ENCODE measurements at places on chromosomes 3 and 15.

DNA sequence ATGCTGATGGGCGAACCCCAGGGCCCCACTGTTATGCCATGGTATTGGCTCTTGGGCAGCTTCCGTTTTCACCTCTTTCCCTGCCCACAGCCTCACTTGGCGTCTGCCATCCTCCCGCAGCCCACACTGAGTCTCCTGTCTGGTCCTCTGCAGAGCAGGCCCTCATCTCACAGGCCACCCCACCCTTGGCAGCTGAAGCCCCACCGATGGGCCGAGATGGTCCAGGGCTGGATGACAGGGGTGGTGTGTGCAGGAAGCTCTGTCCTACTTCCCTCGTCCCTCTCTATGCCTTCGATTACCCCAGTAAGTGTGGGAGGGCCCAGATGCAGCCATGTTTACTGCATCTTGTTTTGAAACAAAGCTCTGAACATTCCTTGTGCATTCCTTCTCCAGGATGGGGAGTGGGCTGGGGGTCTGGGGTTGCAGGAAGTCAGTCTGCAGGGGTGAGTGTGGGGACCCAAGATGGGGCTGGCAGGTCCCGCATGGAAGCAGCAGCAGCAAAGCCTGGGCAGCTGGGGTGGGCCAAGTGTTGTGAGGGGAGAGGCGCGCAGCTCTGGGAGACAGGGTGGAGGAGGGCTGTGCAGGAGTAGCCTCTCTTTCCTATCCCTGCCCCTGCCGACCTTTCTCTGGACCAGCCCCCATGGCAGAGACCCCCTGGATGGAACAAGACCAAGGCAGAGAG is 20.9 kb downstream of the TBC1D21 start:
- DNase-seq: no peak

DNA sequence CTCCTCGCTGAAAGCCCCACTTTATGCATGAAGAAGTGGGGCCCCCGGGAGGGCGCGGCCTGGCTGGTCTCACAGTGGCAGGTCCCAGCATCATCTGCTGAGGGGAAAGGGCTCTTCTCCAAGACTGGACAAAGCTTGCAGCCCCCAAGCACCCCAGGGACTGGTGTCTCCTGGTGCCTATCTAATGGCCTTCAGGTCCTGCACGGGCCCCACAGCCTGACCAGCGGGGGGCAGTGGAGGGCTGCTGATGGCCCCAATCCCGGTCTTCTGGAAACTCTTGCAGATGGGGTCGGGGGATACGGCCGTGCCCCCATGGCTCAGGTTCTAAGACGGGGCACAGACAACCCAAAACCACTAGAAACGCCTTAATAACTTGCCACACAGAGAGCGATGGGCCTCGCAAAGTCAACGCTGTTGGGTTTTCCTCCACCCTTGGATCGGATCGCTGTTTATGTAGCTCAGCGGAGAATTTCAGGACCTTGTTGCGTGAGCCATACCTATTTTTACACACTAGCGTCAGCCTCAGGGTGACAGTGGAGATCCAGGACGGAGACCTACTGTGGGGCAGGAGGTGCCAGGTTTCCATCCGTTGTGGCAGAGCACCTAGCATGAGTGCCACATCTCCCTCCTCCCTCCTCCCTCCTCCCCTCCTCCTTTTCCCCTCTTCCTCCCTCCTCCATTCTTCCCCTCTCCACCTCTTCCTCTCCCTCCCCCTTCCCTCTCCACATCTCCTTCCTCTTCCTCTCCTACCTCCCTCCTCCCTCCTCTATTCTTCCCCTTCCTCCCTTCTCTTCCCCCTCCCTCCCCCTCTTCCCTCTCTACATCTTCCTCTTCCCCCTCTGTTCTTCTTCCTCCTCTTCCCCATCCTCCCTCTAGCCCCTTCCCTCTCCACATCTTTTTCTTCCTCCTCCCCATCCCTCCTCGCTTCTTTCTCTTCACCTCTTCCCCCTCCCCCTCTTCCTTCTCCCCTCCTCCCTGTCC is 79.3 kb upstream of the ALDH1L1 start:
- DNase-seq: no peak

GRCh38 chr3:119534296-119534695 is 25.1 kb downstream of the CD80 start:
- no peak for DNase-seq

DNA sequence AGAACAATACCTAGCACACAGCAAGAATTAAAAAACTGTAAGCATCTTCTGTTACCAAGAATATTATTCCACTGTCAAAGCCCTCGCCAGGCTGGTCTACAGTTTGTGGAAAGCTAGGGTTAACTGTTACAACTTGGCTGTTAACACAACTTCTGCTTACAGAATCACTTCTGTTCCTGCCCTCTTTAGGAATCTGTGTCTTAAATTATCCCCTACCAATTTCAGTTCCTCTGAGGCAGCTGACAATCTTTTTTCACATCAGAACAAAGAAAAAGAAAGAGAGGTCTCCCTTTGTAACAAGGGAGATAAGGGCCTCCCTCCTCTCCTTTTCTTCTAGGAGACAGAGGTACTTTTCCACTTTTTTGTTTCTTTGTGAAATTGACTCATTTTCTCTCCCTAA is 188.9 kb downstream of the FMN1 start:
- no peak for DNase-seq

GRCh38 chr3:10335871-10336622 is 15.1 kb upstream of the SEC13 start:
- no peak for DNase-seq

GRCh38 chr3:66800941-66801545 is 197.1 kb upstream of the KBTBD8 start:
- DNase-seq: no peak

DNA sequence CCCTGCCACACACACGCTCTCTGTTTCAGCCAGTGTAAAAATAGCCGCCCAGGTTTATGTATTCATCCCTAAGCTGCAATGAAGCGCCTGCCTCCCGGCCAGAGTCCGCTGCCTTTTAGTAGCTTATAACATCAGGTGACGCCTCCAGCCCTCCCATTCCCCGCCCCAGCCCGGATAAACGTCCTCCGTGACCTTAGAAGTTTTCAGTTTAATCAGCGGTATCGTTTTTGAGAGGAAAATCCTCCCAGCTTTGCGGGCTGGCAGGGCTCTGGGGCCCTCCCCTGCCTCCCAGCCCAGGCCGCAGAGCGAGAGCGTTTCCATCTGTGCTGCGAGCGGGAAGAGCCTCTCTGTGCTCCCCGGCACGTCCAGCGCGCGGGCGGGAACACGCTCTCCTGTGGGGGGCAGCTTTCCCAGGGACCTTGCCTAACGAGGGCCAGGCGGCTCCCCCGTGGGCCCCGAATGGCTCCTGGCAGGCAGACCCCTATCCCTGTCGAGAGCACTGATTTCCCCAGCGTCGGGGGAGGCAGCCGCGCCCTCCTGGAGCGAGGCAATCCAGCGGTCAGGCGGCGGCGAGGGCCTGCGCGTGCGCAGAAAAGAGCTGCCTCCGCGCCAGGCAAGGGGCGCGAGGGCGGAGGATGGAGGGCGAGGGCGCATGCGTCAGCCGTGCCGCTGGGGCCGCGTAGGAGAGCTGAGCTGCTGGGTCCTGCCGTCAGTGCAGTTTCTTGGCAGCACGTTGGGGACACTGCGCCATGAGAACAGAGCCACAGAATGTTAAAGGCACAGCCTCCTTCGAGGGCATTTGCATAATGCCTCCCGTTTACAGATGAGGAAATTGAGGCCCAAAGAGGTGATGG is 71.1 kb downstream of the CCNL1 start:
- no peak for DNase-seq

DNA sequence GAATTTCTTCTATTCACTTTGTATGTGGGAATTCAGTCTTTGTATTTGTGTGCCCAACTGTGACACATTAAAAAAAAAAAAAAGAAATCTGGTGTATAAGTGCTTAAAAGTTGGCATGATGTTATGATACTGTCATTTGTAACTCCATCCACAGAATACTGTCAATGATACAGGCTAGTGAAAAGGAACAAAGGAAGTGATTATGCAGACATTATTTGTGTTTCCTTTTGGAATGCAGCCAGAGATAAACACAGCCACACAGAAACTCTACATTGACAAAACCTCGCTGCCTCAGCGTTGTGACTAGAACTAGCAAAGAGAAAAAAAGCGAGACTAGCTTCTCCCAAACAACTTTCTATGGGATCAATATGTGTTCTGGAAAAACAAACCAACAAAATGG is 519.2 kb upstream of the AGTR1 start:
- no peak for DNase-seq

GRCh38 chr15:71662306-71662705 is 148.0 kb upstream of the NR2E3 start:
- no peak for DNase-seq

DNA sequence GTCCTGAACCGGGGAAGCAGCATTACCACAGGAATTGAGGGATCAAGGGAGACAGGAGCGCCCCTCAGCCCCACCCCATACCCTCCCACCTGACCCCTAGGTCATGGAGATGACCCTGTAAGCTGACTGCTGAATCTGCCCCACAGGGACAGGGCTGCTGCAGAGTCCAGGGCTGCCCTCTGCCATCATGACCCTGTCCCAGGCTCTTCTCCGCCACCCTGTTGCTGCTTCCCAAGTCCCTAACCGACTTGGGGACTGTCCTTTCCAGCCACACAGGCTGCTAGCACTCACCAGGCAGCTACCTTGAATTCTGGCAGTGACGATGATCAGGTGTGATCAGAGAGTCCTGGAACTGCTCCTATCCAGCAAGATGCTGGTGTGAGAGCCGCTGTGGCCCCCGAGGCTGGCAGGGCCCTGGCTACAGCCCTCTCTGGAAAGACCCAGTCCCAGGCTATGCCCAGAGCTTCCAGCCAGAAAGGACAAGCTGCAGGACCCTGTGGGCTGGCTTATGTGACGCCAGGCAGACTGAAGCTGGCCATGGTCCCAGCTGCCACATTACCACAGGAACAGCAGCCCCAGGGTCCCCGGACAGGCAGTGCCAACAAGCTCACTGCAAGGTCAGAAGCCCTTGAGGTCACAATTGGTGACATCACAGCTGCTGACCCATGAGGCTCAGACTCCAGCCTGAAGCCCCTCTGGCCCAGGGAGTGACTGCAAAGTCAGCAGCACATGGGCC is at the start of gene C3orf22:
C3orf22 (minus strand) TSS at position 597 of the 736 bp plus-strand sequence. CDS start 5,542 bp downstream, outside the sequence.
- DNase-seq: no peak

GRCh38 chr3:177084616-177085015 is 112.7 kb downstream of the TBL1XR1 start:
- no peak for DNase-seq

DNA sequence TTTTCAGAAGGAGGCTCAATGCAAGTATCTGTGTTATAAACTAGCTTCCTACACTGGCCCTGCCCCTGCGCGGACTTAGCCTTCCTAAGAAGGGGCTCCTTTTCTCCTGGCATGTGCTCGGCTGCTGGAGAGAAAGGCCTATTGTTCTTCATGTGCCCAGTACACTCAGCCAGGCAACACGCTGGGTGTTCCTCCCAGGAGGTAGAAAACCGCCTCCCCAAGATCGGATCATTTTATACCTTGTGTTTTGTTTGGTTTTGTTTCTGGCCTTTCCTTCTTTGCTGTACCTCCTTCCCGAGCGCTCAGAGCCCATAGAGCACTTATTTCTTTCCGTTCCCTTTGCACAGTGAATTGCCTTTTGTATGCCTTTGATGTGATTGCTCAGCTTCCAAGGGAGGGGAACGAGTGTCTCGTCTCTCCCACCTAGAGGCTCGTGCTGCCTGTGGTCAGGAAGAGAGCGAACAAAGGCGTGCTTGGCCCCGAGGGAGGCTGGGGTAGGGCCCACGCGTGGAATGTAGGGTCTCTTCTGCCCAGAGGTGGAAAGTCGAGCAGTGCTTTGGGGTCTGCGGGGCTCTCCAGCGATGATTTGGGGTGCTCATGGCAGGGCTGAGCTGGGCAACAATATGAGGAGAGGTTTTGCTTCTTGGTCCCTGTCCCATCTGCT is 30.0 kb downstream of the CCNL1 start:
- DNase-seq: no peak

DNA sequence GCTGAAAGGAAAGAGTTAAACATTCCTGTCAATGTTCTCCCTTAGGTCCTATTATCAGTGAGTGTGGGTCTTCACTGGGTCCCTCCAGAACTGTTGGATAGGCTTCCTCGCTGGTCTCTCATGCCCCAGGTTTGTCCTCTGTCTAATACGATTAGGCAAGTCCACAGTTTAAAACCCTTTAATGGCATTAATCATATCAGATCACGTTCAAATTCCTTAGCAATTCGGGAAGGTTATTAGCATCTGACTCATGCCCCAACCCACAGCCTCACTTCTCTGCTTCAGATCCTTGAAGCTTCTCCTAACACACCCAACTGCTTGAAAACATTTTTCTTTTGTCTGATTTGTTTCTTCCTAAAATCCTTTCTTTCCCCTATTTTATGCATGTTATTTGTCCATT is 224.3 kb upstream of the ATP10A start:
- no peak for DNase-seq

DNA sequence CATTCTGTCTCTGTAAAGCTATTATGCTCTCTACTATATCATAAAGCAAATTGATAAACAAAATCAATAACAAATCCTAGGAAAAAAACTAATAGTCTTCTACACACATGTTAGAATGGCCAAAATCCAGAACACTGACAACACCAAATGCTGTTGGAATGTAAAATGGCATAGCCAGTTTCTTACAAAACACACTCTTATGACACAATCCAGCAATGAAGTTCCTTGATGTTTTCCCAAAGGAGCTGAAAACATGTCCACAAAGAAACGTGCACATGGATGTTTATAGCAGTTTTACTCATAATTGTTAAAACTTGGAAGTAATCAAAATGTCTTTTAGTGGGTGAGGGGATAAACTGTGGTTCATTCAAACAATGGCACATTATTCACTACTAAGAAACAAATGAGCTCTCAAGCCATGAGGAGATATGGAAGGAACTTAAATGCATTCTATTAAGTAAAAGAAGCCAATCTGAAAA is 32.7 kb downstream of the CADM2 start:
- no peak for DNase-seq

- DNase-seq: no peak
Measured at GRCh38 chr15:42736178-42736792, 643 bp downstream of the CDAN1 start.

GRCh38 chr3:59101231-59101736 is 51.5 kb upstream of the CFAP20DC start:
- no peak for DNase-seq

All from NCI-H1048 (cell line).